ENCODE measurements at places on chromosomes 11 and 22. TPM values are rescaled to one million over a fixed set of nuclear protein-coding genes. Genes with fewer than 3 reads are reported as not detected.

POU2AF2 gene
- not detected for total RNA-seq

OR51E2 gene
- total RNA-seq: 0.33 TPM

HARBI1 gene
- 2.5 TPM for total RNA-seq

MICAL2 gene
- 28.4 TPM for total RNA-seq

COX8A gene
- total RNA-seq: 351 TPM

TRPM5 gene
- total RNA-seq: not detected

MRPL40 gene
- total RNA-seq: 21.8 TPM

KRTAP5-5 gene
- total RNA-seq: not detected
